ENCODE measurements at places on chromosomes 5 and 9. TPM values are rescaled to one million over a fixed set of nuclear protein-coding genes. Genes with fewer than 3 reads are reported as not detected.

PTGES2 gene
- total RNA-seq: 51.8 TPM

DNA sequence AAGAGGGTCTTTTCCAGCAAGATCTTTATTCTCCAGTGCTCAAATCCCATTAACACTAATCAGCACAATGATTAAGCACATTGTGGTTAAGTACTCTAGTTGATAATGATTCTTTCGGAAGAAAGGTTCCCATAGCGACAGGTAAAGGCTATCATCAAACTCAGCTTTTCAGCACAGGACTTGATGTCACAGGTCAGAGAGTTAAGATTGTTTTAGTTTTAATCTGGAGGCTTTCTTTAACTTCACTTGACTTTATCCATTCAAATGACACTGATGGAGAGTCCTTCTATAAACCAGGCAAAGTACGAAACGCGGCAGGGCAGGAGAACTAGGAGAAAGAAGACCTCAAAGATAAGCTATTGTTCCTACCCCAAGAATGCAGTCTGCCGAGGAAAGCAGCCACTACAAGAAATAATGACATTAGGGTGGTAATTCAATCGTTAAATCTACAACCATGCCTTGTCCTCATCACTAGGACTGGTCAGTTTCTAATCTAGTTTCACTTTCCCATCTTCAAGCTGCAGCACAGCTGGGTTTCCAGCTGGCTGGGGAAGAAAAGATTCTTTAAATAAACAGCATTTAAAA lies 4.6 kb downstream of the NRG2 start:
- DNase-seq: no peak

DNA sequence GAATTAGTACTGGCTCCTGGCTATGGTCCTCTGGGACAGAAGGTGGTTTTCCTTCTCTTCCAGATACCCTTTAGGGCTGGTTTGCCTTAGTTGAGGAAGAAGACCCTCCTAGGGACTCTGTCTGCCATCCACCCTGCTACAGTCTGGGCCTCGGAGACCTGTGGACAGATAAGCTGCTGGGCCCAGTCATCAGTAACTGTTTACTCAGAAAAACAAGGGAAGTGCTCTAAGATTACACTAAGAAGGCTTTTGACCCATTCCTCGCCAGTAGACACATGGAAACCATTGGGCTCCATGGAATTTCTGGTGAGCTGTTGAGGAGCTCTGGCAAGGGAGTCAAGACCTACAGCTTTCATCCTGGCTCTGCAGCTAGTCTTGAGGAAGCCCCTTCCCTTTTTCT lies 31.2 kb downstream of the LARP1 start:
- no peak for DNase-seq

ARID3C gene
- total RNA-seq: not detected

DNA sequence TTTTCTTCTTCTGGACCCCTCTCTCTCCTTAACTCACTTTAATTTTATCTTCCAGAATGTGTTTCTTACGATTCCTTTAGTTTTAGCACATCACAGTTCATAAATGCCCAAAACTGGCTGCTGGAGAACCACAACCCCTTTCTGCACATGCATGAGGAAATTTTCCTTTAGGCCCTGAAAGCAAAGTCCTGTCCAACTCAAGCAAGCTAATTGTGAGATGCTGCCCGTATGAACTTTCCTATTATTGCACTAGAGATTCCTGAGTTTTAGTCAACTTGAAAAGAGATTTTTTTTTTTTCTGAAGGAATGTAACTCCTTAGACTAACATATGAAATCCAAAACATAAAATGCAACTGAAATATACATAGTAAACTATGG lies 52.1 kb upstream of the DAB2 start:
- DNase-seq: no peak

GRCh38 chr5:178337334-178337741 lies 104.7 kb upstream of the PHYKPL start:
- no peak for DNase-seq

GRCh38 chr5:179451114-179451827 lies 99.1 kb upstream of the RUFY1 start:
- no peak for DNase-seq

DNA sequence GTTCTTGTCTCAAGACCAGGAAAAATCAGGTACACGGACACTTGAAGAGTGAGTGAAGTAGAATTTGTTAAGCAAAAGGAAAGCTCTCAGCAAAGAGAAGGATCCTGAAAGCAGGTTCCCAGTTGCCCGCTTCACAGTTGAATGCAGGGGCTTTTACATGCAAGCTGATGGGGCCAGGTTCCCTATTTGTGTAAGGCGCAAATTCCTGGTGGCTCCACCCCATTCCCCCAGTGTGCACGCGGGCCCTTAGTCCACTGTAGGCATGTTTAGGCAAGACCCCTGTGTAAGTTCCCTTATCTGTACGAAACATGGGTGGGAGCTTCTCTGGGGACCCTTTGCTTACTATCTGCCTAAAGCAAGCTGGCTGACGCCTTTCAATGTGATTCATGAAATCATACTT lies 2.7 kb upstream of the AGTPBP1 start:
- DNase-seq: no peak

- no peak for DNase-seq
These were observed 8.9 kb downstream of the LRRC26 start for GRCh38 chr9:137160716-137161557.

TIGD6 gene
- 1.1 TPM for total RNA-seq

GZMA gene
- total RNA-seq: 356 TPM

GRCh38 chr5:60066502-60066901 lies 173.0 kb upstream of the PDE4D start:
- no peak for DNase-seq

All from activated CD8-positive, alpha-beta T cell treated with anti-CD3 and anti-CD28 coated beads, Interleukin-2, amount 10 ng/mL, durations not matched to agents 7 days and 5 days (primary cell).